EL (cell line): ENCODE measurements at places on chromosomes 3 and 15.
A peak's percentile ranks its signal among the peaks of the same experiment; 100 is the strongest.

DNA sequence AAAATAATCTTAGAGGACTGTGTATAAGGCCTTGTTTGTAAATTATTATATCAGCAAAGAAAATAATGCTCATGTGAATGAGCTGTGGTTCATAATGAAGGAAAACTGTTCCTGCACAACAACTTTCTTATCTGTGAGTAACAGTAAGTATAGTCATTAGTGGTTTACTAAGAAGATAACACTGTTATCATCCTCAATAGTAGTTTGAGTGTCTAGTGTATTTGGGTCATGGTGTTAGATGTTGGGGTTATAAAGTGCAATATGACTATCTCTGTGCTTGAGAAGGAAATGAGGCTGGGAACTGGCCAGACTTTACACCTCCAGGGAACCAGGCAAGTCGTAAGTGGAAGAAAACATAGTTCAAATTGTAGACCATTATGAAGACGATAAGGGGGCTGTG, 15.6 kb downstream of the VPS8 start:
- no peak for DNase-seq

DNA sequence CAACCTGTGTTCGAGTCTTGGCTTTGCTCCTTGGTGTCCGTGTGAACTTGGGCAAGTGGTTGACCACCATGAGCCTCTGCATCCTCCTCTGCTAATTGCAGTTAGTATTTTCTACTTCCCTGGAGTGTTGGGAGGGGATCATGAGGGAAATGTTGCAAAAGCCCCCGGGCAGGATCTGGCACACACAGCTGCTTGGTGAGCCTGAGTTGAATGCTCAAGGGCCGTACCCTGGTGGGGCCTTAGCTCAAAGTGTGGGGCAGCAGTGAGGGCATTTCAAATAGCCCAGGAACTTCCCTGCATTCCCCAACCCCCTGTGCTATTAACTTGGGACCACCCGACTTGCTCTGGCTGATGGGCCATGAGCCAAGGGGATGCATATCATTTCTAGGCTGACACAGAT, 94.9 kb upstream of the SLC6A11 start:
- DNase-seq: no peak

GRCh38 chr3:182078316-182078715, 366.6 kb downstream of the SOX2 start:
- no peak for DNase-seq

DNA sequence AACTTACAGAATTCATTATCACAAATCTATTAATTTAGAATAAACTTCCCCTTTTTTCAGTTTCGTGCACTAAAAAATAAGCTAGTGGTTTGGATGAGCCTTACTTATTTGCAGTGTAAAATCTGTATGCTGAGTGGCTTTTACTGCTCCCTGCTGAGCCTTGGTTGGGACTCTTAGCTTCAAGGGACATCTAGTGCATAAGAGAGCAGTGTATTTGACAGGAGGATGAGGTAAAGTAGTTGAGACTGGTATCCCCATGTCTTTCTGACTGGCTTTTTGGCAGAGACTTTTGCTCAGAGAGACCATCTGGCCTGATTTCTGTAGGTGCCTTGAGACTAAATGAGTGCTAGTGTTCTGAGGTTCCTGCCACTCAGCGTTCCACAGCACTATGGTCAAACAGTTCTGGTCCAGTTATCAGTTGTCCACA, 11.8 kb downstream of the CAPN7 start:
- no peak for DNase-seq

DNA sequence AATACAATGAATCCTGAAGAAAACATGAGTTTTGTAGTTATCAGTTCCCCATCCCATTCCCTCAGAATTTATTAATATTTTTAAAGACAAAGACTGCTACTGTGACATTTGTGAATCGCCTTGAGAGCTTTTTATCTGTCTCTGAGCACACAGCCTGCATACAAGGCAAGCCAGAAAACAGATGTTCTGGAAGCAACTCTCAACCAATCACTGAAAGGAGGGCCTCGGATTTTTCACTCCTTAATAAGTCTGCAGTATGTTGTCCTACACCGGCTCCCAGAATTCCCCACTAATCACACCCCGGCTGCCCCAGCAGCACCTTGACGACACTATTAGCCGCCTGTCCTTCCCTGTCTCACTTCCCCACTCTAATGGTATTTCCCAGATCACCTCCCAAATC, 138.5 kb downstream of the ZNF621 start:
- no peak for DNase-seq

- DNase-seq: no peak
Measured at GRCh38 chr15:96320703-96321638, 9.5 kb upstream of the NR2F2 start.

DNA sequence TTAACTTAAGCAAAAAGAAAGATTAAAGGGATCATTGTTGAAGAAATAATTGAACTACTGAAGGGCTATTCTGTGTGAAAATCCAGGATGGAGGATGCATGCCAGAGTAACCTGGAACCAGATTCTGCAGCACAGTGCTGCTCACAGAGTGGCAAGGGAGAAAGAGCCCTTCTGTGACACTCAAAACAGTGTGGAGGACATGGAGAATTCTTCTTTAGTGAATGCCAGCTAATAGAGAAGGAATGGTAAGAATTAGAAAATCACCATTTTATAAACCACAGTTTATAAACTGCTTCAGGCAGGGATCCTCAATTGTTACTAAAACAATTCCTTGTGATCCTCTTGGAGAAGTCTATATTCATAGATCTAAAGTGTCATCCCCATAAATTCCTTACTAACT, 70.4 kb upstream of the ARHGEF26 start:
- peak; percentile 5 for DNase-seq

DNA sequence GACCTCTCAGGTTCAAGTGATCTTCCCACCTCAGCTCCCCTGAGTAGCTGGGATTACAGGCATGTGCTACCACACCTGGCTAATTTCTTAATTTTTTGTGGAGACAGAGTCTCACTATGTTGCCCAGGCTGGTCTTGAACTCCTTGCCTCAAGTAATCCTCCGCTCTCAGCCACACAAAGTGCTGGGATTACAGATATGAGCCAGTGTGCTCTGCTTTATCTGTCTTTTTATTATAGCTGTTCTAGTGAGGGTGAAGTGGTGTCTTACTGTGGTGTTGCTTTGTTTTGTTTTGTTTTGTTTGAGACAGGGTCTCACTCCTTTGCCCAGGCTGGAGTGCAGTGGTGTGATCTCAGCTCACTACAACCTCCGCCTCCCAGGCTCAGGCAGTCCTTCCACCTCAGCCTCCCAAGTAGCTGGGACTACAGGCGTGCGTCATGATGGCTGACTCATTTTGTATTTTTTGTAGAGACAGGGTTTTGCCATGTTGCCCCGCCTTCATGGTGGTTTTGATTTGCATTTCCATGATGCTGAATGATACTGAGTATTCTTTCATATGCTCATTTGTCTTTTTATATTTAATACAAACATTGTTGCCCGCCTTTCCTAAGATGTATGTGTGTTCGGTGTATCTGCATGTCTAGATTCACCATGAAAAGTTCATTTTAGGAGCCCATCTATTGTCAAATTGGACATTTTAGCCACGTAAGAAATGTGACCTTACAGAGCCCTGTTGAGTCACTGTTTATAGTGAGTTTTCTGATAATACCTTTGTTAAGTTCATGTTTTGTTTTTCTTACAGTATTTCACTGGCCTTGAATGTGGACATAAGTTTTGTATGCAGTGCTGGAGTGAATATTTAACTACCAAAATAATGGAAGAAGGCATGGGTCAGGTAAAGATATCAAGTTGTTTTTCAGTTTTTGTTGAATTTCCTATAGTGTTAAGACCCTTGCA, 80.6 kb downstream of the ARIH1 start:
- peak; percentile 69 for DNase-seq

DNA sequence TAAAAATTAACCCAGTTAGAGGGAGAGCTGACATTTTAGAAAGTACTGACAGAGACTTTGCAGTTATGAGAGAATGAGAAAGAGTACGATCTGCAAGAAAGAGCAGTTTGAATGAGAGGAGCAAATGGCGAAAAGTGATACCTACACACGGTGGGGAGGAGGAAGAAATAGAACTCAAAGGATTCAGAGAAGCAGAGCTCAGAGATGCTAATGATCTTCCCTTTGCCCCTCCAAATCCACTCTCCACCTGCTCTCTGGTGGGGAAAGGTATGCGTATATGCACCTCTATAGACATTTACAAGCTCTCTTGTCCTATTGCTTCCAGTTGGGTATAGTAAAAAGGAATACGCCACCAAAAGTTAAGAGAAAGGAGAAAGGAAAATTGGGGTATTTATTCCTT, 123.3 kb upstream of the TTC14 start:
- no peak for DNase-seq

- no peak for DNase-seq
Measured at GRCh38 chr3:109982201-109982600, 644.9 kb upstream of the DPPA4 start.
